ENCODE measurements at places on chromosomes 7 and 10.

GRCh38 chr10:28505359-28505959 lies 27.5 kb upstream of the WAC start:
- no peak for DNase-seq

DNA sequence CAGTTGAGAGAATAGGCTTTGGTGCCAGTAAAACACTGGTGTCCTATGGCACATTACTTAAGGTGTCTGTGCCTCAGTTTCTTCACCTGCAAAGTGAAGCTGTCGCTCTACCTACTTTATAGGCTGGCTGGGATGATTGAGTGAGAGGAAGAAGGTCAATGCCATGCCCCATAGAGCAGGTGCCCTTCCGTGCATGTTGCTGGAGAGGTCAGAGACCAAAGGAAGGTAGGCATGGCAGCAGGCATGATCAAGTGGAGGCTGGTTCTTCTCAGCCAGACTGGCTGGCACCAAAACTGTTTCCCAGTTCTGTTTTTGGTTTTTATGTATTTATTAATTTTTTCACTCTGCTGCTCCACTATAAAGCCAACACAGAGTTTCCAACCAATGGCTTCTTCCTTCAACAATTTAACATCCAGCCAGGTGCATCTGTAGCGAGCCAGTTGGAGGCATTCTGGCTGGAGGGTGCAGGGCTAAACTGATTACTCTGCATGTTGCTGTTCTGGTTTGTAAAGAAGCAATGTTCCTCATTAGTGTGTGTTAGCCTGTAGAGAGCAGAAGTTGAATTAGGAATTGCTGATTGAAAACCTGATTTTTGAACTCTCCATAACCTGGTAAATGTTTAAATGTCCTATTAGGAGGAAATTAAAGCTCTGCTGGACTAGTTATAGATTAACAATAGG lies 144.3 kb upstream of the TNS3 start:
- no peak for DNase-seq

- no peak for DNase-seq
Observed at GRCh38 chr7:144519925-144520324, 116.4 kb upstream of the NOBOX start.

GRCh38 chr10:61992671-61993668 lies 91.5 kb downstream of the ARID5B start:
- DNase-seq = peak; percentile 31

DNA sequence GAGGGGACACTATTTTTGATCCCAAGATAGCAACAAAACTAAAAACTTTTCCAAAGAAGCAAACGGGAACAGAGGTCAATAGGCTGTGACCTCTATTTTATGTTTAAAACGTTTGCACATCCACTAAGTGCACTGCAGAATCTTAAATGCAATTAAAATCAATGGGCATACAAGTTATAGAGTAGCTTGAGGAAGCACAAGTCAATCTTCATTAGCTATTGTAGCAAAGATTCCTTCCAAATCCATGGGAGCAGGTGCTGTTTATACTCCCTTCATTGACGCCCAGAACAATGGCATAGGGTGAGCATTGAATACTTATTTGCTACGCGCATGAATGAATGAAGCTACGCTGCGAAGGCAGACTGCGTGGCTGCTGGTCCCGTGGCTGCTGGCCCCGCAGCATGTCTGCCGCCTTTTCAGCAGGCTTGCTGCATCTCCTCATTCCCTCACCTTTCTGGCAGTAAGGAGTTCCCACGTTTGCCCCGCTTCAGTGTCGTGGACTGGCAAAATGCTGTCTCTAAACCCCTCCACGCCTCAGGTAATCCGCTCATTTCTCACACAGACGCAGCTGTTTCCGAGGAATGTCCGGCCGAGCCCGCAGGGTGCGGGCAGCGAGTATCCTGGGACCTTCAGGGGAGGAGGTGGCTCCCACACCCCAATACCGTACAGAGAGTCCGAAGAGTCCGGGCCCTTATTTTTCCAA lies 754 bp upstream of the PHYHIPL start:
- DNase-seq = no peak

DNA sequence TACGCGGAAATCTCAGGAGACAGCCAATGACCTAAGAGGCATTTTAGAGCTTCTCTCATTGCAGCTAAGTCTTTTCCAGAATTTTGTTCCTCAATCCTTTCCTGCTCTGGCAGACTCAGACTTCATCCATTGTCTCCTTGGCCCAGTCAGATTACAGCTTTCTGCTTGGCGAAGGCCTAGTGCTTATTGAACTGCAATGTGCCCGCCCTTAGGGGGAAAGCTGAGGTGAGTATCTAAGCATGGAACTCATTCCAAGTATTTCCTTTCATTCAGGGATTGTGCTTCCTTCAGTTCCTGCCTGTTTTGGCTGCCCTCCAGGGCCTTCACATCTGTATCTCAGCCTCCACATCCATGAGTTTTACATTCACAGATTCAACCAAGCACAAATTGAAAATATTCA lies 37.5 kb downstream of the PRLHR start:
- no peak for DNase-seq

- DNase-seq = no peak
Observed at GRCh38 chr10:31754803-31755624, 173.6 kb downstream of the ARHGAP12 start.

- no peak for DNase-seq
Observed at GRCh38 chr10:60237977-60238758, 151.5 kb downstream of the ANK3 start.

GRCh38 chr7:30938435-30939316 lies 25.1 kb upstream of the GHRHR start:
- DNase-seq = peak; percentile 47

DNA sequence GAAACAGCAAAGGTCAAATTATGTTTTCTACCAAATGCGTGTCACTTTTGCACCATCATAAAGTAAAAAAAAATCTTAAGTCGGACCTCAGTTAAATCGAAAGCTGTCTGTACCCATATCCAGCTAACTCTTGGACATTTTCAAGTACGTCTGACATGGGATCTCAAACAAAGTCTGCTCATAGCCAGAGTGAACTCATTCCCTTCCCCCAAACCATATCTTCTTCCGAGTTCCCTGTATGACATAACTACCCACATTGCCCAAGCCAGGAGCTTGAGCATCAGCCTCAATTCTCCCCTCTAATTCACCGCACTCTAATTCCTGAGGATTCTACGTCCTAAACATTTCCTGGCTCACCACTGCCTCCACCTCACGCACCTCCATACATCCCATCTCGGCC lies 44.8 kb upstream of the TARP start:
- no peak for DNase-seq

GRCh38 chr10:49076741-49077521 lies 38.4 kb downstream of the VSTM4 start:
- DNase-seq = no peak

GRCh38 chr7:73969991-73970390 lies 58.0 kb upstream of the ELN start:
- no peak for DNase-seq

DNA sequence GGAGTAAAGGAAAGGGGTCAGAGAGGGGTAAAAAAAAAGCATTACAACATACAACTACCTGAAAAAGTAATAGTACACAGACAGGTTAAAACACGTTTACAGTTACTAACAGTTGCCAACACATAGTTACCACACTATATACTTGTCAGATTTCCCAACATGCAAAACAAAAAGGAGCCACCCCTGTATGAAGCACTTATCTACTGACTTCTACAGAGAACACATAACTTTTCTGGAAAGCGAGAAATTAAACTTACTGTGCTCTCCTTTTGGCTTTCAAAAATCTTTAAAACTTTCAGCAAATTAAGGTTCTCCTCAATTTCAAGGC lies 2.1 kb downstream of the ABI1 start:
- DNase-seq = no peak

- no peak for DNase-seq
Observed at GRCh38 chr7:137120690-137121089, 222.8 kb downstream of the PTN start.

GRCh38 chr7:20438694-20439376 lies 108.1 kb downstream of the ITGB8 start:
- no peak for DNase-seq

DNA sequence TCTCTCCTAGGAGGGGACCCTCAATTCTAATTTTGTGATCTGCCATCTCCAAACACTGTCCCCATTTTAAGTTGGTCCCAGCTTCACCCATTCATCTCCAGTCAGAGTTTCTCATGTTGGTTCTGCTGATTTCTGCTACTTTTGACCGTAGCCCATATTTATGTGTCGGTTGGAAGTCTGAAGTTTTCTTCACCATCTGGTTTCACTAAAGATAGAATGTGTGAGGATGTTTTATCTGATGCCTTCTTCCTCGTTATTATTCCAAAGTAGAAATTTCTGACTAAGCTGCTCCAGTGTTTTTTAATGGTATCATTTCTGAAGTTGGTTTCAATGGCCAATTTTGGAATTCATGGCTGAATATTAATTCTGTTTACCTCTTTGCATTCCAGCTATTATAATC lies 21.3 kb upstream of the IFIT2 start:
- no peak for DNase-seq

- no peak for DNase-seq
Observed at GRCh38 chr10:92354587-92354986, 63.6 kb downstream of the MARCHF5 start.

- no peak for DNase-seq
Observed at GRCh38 chr7:117485118-117485620, 5.3 kb downstream of the CFTR start.

DNA sequence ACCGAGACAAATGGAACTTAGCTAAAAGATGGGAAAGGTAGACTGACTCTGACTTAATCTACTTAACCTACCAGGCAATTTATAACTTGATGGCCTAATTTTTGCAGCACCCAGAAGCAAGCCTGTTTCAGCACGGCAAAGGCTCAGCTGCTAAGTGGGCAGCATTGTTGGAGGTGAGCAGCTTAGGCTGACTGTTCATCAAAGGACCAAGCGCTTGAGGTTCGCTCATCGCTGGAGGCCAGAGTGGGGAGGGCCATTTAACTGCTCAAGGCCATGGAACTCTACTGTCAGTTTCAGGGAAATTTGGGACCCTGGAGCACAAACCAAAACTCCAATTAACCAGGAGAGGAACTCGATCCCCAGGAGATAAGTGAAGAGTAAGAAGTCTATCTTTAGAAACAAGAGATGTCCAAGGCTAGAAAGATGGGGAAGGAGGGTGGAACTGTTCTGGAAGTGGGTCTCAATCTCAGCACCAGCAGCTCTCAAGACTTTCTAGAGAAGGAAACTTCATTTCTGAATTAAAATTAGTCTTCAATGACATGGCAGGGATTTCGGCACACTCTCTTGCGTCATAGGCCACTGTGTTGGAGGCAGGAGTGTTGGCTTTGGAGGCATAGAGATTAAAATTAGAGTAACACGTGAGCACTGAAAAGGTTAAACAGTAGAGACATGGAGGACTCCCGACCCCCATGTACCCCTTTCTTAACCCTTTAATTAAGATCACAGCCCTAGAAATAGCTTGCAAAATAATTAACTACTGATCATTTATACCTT lies 43.1 kb downstream of the EGFR start:
- DNase-seq = no peak

GRCh38 chr10:103678178-103678526 lies 177.2 kb downstream of the SH3PXD2A start:
- peak; percentile 70 for DNase-seq

DNA sequence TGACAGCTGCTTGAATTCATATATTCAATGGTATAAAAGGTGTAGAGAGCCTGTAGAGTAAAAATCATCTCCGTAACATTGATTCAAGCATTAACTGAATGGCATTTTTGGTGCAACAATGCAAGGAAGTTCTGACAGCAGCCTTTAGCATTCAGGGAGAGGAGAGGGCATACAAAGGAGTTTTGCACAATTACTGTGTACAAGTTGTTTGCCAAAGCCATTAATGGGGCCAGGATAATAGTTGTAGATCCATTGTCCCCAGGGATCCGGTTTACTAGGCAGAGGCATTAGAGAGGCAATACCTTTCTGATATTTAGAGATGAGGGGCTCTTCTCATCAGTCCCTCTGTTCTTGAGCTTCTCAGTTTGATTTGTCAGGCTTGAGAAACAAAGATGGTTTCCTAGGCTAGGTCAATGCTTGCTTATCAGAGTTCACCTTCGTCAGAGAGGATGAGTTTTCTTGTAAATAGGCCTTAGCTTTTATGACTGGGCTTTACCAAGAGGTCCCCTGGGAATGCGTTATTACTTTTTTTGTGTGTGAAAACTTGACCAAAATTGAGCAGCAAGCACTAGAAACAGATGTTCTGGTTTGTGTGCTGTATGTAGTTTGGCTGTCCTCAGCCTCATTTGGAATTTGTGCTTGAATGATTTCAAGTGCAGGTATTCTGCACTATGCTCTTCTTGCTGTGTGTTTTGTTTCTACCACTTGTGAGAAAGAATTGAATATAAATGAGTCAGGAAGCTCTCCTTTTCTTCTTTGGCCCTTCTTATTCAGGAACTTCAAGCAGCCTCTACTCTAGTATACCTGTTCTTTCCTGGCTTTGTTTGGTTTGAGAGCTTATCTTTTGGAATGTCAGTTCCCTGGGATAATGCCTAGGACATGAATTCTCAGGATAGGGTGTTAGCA lies 32.0 kb downstream of the SND1 start:
- no peak for DNase-seq

GRCh38 chr10:26773633-26774032 lies 76.1 kb downstream of the PDSS1 start:
- no peak for DNase-seq

- no peak for DNase-seq
Observed at GRCh38 chr7:96426685-96427084, 104.8 kb upstream of the SLC25A13 start.

DNA sequence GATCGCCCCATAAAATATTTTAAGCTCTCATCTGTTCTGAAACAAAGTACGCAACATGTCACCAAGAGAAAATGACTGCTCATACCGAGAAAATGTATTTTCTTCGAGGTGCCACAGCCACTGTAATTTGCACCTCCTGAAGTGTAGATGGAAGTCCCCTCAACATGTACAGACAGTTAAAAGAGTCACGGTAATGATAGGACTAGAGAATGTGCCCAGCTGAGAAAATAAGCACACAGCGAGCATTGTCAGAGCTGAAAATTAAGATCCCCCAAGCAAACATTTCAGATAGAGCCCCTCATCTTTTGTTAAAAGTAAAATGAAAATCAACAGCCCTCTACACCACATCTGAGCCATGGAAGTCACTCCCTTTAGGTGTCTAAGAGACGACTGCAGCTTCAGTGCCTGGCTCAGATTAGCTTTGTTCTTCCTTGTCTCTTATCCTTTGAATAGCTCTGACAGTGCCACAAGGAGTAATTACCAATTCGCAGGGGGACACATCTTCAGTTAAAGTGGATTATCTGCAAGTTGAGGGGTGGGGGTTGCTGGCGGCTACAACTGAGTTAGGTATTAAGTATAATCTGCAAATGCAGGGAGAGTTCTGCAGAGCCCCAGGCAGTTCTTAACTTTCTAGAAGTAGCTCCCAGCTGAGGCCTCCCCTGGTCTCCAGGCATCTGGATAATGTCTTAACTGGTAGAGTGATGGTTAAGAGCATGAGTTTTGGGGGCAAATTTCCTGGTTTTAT lies 222.7 kb upstream of the C7orf33 start:
- DNase-seq = no peak

GRCh38 chr7:29249860-29250259 lies 55.3 kb downstream of the CHN2 start:
- no peak for DNase-seq

- no peak for DNase-seq
Observed at GRCh38 chr10:21920633-21921032, 82.9 kb downstream of the DNAJC1 start.

- DNase-seq = no peak
Observed at GRCh38 chr7:136652635-136653370, 215.6 kb upstream of the CHRM2 start.
